ENCODE measurements at places on chromosomes 3 and 15.

DNA sequence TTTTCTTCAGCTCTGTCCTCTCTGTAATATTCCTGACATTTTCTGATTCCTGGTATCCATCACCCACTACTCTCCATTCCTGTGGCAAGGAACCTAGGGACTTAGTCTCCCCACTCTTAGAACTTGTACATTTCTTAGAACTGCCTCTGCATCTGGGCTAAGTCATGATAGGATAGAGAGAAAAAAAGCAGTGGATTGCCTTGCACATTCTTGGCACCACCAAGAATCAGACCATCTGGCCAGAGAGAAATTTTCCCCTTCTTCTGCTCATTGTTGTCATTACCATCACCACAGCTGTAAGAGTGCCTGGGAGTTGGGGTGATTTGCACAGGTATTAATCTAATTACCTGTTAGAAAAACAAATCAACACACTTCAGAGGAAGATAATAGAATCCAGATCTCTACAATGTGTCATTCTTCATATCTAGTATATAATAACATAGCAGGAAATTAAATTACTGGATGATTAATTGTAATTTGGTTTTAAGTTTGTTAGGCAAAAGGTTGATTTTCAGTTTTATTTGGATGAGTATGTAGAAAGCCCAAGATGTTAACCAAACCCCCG is 264.8 kb upstream of the ZPLD1 start:
- H3K36me3 ChIP-seq = no peaks in the 10 kb centered on the region
- no peak overlapping the region for H3K27ac ChIP-seq
- no peaks in the 10 kb centered on the region for H3K27me3 ChIP-seq
- H3K4me3 ChIP-seq = no peak overlapping the region
- H3K4me1 ChIP-seq = no peaks in the 10 kb centered on the region
- DNase-seq = no peak

DNA sequence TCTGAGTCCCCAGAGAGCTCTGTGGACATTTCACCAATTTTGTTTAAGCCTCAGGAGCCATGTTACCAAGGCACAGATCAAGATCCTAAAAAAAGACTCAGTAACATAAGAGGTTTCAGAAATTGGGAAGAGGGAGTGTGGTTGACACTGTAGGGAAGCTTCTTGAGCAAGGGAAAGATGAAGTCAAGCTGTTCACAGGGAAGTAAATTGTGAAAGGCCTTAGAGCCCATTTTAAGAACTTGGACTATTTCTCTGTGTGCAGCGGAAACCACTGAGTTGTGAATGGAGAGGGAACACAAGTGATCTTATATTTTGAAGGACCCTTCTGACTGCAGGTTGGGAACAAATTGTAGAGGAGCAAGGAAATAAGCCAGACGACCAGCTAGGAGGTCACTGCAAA is 18.7 kb downstream of the BCL2A1 start:
- H3K4me1 ChIP-seq = no peaks in the 10 kb centered on the region
- H3K36me3 ChIP-seq = no peaks in the 10 kb centered on the region

DNA sequence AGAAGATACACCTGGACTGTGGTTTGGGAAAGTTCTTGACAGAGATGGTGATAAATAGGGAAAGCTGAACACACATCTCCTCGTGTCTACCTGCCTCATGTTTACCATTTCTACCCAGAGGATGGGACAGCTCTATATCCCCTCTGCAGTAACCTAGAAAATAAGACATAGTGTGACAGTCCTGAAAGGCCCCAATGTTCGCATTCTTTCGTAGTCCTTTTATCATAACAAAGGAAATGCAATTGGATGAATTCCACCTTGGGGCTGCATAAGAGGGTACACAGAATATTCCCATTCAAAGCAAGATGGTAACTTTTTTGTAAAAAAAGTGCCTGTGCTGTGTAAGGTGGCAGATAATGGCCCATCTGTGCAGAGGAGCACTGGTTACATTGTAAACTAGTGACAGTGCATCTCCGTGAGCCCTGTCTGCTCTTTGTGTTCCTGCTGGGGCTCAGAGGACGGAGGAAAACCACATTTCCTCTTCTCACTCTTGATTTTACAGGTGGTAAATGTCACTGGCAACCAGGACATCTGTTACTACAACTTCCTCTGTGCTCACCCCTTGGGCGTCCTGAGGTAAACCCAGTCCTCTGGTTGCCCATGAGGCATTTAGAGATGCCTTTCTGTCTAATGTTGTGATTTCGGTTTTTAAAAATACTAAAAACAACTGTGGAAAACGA is 74.3 kb downstream of the SIDT1 start:
- DNase-seq = peak; percentile 86
- H3K27ac ChIP-seq = peak overlapping the region; percentile 72
- H3K36me3 ChIP-seq = no peaks in the 10 kb centered on the region
- H3K4me3 ChIP-seq = no peak overlapping the region
- H3K27me3 ChIP-seq = no peaks in the 10 kb centered on the region
- H3K4me1 ChIP-seq = peaks cover 32% of the 10 kb centered on the region

- DNase-seq = no peak
- no peak overlapping the region for H3K4me3 ChIP-seq
- H3K4me1 ChIP-seq = no peaks in the 10 kb centered on the region
Observed at GRCh38 chr3:117278424-117279190, 569.0 kb downstream of the TUSC7 start.

- H3K4me1 ChIP-seq = no peaks in the 10 kb centered on the region
- no peaks in the 10 kb centered on the region for H3K27me3 ChIP-seq
- no peak for DNase-seq
- H3K27ac ChIP-seq = no peak overlapping the region
- H3K4me3 ChIP-seq = no peak overlapping the region
- H3K36me3 ChIP-seq = no peaks in the 10 kb centered on the region
Observed at GRCh38 chr15:68638953-68639515, 60.2 kb downstream of the CORO2B start.

DNA sequence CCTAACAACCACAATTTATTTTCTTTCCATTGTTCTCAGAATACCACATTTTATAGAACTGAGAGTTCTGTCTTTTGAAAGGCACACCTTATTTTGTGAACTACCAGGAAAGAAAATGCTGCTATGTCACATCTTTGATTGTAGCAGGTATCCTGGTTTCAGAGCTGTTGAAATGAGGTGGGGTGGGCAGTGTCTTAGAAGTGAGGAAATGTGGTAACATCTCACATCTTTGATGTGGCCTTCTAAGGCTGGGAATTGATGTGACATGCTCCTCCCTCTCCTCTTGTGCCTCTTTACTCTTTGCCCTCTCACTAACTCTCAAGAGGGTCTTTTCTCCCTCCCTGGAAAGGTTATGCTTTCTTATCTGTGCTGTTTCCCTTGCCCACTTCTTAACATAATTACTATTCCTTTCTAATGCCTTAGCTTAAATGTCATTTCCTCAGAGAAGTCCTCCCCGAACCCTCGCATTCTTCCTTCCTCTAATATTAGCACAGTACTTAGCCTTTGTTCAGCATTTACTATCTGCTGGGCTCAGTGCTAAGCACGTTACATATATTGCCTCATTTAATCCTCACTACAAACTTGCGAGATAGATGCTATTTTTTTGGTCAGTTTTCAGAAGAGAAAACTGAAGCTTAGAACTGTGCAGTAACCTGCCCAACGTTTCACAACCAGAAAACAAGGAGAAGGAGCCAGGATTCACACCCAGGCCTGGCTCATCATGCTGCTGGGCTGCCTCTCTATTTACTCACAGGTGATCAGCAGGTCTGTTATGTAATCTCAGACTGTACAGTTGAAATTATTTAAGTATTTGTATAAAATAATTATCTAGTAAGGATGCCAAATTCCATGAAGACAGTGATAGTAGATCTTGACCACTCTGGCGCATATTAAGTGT is 24.0 kb upstream of the SPTSSB start:
- no peaks in the 10 kb centered on the region for H3K36me3 ChIP-seq
- no peak overlapping the region for H3K27ac ChIP-seq
- no peak overlapping the region for H3K4me3 ChIP-seq
- H3K27me3 ChIP-seq = no peaks in the 10 kb centered on the region
- peaks cover 22% of the 10 kb centered on the region for H3K4me1 ChIP-seq
- peak; percentile 77 for DNase-seq

- no peaks in the 10 kb centered on the region for H3K27me3 ChIP-seq
- no peaks in the 10 kb centered on the region for H3K4me1 ChIP-seq
- DNase-seq = no peak
- no peak overlapping the region for H3K27ac ChIP-seq
- no peak overlapping the region for H3K4me3 ChIP-seq
Observed at GRCh38 chr15:25899870-25900269, 36.7 kb upstream of the ATP10A start.

GRCh38 chr3:12405432-12406272 is 78.6 kb upstream of the TSEN2 start:
- no peak for DNase-seq
- peaks cover 6% of the 10 kb centered on the region for H3K4me1 ChIP-seq
- no peak overlapping the region for H3K27ac ChIP-seq
- no peak overlapping the region for H3K4me3 ChIP-seq
- no peaks in the 10 kb centered on the region for H3K36me3 ChIP-seq

Measured in DND-41 (cell line).